ENCODE measurements at places on chromosomes 5 and 9.

- DNase-seq, result no peak
Observed at GRCh38 chr5:147437161-147437596, 72.7 kb downstream of the DPYSL3 start.

DNA sequence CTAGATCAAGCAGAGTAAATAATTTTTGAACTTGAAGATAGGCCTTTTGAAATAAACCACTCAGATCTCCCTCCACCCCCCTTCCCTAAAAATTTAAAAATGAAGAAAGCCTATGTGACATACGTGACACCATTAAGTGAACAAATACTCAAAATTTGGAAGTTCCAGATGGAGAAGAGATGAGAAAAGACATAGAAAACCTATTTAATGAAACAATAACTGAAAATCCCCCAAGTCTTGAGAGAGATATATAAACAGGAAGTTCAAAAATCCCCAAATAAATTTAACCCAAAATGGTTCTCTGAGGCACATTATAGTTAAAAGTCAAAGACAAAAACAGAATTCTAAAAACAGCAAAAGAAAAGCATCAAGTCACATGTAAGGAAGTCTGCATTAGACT, 428.6 kb downstream of the PSAT1 start:
- no peak for DNase-seq

GRCh38 chr5:79963261-79964061, 27.6 kb downstream of the MTX3 start:
- no peak for DNase-seq

DNA sequence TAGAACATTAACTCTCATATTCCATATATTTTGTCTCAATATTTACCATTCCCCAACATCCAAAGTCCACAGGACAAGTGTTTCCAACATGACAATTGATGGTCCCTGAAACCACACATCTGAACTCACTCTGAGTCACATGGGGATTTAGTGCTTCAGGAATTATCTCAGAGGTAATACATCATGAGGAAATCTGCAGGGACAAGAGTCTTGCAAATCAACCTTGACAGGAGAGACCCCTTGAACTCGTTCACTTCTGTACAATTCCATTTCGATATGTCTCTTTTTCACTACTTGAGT, 119.7 kb upstream of the ABCA1 start:
- DNase-seq, result no peak

GRCh38 chr5:149079883-149080282, 17.0 kb upstream of the SH3TC2 start:
- DNase-seq, result no peak

DNA sequence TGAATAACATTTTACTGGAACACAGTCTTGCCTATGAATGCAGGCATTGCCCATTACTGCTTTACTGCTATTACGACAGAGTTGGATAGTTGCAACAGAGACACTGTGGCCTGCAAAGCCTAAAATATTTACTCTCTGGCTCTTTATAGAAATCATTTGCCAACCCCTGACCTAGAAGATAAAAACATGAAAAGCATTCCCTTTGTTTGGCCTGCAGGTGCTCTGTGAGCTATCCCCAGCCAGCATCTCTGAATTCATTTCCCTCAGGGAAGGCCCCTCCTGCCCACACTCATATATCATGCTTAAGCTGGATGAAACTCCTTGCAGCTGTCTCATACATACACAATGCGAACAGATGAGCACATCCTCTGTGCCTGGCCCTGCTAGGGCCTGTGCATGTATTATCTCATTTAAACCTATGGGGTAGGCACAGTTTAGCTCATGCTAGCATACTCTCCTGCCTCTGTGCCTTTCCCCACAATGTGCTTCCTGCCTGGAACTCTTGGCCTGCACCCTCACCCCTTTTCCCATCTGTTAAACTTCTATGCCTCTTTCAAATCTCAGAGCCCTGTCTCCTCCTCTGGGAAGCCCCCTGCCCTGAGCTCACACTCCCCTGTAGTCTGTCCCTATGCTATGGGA, 193.1 kb downstream of the PAX5 start:
- DNase-seq, result no peak

GRCh38 chr9:71364186-71364955, 242.9 kb upstream of the TRPM3 start:
- DNase-seq, result peak; percentile 88

DNA sequence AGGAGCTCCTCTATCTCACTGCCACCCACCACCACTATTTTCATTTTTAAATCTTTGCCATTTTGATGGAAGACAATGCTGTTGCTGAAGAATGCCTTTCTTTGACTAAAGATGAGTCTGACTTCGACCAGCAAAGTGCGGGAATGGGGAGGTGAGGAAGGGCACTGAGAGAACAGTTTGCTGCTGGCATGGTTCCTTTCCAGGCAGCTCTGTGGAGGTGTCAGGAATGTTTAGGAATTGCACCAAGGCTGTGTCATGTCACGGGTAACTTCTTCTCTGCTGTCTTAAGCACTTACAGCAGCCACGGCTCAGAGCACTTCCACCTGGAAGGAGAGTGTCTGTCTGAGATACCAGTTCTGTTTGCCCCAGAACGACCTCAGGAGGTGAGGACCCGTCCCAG, 41.4 kb upstream of the SHB start:
- no peak for DNase-seq

DNA sequence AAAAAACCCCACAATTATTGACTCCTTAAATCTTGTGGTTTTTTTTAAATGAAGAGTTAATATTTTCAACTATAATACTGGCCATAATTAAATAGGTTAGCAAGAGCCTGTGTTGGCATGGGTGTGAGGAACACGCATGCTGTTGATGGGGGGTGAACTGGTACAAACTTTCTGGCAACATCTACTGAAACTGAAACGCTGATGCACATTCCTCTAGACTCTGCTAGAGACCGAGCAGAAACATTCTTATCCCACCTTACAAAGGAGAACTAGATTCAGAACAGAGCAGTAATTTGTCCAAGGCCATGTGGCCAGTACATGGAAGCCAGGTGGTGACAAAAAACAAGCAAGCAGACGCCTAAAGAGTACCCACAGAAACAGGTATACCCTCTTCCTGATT, 2.4 kb downstream of the BICD2 start:
- DNase-seq, result no peak

GRCh38 chr5:148860599-148860998, 34.2 kb downstream of the ADRB2 start:
- DNase-seq, result no peak

- DNase-seq, result no peak
Observed at GRCh38 chr9:132299221-132299620, 55.6 kb downstream of the SETX start.

Data from GM04504 (cell line).